ENCODE measurements at places on chromosomes 16 and 17.
A peak's percentile ranks its signal among the peaks of the same experiment; 100 is the strongest.

GRCh38 chr16:50694206-50694605 lies 800 bp downstream of the NOD2 start:
- no peak for DNase-seq

DNA sequence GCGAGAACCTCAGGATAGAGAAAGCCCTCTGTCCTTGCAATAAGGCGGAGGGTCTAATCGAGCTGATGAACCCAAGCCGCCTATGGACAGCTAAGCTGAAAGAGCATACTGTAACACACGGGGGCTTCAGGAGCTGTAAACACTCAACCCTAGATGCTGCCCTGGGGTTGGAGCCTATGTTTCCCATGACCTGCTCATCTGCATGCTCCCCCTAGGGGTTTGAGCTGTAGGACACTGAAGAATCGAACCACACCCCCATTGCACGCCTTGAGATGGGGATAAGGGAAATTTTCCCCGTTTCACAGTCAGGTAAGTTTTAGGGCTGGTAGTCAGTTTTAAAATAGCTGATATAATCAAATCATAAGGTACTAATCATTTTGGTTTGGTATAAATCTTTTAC lies 675.6 kb upstream of the CDH8 start:
- DNase-seq: no peak

DNA sequence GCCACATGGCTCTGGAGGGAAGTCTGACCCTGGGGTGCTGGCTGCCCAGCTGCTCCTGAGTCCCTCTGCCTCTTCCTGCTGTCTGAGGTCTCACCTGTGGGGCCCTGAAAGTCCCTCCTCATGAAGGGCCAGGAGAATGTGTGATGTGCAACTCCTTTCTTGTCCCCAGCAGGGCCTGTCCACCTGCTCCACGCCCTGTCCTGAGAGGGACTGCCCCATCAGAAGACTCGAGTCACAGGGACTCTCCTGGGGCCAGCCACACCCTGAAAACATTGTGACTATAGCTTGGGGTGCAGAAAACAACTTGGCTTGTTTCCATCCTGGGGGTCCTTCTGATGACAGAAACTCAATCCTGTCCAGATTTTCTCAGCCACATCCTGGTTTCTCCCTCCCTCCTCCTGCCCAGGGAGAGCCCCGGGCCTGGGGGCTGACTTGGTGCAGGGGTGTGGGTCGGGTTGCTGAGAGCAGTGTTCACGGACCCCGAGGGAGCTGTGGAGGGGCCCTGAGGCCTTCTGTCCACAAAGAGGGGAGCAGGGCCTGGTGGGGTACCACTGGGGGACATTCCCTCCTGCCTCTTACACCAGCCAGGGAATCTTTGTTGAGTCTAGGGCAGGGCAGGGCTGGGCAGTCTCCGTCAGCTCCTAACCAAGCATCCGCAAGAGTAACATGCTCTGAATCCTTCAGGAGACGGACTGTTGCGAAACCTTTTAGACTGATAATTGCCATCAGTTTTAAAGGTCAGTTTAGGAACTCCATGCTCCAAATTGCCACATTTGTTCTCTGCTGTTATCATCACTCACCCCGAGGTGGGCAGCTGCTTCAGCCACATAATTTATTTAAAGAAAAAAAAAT lies 45.9 kb downstream of the NT5M start:
- DNase-seq: peak; percentile 64

- DNase-seq: no peak
These were observed 143.3 kb downstream of the PARN start for GRCh38 chr16:14486520-14487303.

DNA sequence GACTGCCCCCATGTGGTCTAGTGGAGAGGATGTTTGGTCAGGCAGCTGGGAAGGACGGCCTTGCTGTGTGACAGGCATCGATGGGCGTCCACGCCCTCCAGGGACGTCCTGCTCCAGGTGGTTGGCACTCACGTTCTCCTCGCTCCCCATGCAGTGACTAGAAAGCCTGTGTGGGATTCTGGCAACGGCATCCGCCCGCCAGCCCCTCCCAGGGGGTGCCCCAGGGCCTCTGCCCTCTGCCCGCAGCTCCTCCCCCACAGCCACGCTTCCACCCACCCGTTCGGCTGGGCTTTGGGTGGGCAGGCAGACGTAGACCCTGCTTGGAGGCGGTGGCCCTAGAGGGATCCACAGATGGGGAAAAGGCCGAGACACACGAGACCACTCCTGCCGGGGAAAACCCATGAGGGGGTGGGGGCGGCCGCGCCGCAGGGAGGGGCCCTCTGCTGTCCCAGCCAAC lies 4.7 kb upstream of the IL17C start:
- DNase-seq: no peak

DNA sequence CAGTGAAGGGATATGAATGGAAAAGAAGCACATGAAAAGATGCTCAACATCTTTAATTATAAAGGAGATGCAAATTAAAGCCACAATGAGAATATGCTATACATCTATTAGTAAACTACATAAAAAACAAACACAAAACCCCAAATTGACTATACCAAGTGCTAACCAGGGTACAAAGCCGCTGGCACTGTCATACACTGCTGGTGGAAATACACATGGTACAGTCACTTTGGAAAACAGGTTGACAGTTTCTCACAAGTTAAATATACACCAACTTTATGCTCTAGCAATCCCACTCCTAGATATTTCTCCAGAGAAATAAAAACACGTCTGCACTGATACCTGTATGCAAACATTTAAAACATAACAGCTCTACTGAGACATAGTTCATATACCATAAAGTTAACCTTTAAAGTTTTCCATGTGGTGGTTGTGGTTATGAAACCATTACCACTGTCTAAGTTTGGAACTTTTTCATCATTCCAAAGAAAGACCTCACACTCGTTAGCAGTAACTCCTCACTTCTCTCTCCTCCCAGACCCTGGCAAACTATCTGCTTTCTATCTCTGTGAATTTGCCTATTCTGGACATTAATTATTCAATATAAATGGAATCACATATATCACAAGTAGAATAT lies 42.7 kb downstream of the ADGRG5 start:
- DNase-seq: no peak

GRCh38 chr16:88838566-88838965 lies 18.2 kb downstream of the GALNS start:
- no peak for DNase-seq

DNA sequence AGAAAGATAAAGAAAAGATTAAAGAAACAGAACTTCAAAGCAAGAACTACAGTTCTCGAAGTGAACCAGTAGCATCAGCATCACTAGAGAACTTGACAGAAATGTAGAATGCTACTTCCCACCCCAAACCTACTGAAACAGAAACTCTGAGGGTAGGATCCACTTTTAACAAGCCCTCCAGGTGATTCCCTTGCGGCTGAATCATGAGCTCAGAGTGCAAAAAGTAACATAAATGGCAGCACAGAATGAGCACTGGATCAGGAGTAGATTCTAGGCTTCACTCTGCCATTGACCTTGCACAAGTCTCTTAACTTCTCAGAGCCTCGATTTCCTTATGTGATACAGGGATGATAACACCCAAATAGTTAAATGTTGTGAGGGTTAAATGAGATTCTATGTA lies 5.8 kb downstream of the TOM1L2 start:
- no peak for DNase-seq

DNA sequence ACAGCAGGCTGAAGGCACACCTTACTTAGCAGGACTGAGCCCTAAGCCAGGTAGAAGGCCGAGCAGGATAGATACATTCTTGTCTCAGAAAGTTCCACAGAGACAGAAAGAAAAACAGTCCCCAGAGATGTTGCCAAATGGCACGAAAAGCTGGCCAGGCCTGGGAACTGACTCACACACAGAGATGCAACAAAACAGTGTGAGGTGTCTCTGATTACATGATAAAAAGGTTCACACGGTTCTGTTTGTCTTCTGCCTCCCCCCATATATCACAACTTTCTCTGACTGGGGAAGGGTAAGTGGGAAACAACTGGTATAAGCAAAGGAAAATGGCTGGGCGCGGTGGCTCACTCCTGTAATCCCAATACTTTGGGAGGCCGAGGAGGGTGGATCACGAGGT lies 1.7 kb downstream of the WBP2 start:
- no peak for DNase-seq

DNA sequence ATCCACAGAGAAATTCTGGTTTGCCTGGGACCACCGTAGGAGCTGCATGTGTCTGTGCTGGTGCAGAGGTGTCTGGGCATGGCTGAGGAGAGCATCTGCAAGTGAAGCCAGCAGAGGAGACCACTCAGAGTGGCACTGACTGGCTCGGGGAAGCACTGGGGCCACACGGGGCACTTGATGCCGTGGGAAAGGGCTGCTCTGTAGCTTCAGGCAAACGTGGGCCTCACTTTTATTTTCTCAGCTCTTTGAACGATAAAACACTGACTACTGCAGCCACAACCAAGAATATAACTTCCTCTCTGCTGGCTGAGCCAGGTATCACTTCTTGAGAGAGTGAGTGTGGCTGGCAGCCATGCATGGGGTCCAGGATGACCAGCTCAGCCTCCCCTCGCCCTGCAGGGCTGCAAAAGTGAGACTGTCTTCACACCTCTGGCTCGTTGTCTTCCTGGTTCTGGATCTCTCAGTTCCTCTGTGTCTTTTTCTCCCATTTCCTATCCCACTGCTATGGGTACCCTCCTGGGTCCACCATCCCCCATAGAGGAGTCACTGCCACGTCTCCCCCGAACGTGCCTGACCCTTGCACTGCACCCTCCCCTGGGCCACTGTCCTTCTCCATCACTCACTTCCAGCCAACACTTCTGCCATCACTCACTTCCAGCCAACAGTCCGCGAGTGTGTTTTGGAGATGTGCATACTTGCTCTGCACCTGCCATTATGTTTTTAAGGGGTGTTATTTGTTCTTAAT lies 201.4 kb upstream of the CHMP6 start:
- DNase-seq: no peak

DNA sequence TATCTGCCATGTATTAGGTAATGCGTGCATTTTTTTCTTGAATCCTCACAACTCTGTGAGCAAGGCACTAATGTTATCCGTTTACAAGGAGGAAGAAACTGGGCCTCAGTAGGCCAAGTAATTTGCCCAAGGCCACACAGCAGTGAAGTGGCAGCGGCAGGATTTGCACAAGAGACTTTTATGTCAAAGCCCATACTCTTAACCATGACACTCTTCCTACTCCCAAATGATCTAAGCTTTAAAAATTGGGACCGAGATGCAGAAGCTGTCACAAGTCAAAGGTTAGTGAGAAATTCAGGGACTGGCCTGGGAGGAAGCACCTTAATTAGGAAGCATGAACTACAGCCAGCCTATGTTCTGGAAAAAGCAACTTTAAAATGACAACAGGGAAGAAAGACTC lies 10.7 kb downstream of the MAP3K14 start:
- no peak for DNase-seq

DNA sequence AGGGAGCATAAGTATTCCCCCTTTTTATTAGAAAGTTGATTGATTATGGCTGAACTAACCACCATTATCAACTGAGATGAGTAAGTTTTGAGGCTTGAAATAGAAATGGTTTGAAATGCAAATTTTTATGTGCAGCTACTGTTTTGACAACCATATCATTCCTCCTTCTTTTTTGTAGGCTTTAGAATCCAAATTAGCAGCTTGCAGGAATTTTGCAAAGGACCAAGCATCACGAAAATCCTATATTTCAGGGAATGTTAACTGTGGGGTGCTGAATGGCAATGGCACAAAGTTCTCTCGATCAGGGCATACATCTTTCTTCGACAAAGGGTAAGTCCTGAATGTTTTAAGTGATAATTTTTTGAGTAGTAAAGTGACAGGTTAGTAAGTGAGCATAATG lies 24.1 kb downstream of the NDEL1 start:
- no peak for DNase-seq
